ENCODE measurements at places on chromosomes 7 and 10. TPM values are rescaled to one million over a fixed set of nuclear protein-coding genes. Genes with fewer than 3 reads are reported as not detected.

Gene C10orf105
- not detected for total RNA-seq

Gene WIPF3
- not detected for total RNA-seq

Gene GDF2
- not detected for total RNA-seq

Gene LEP
- not detected for total RNA-seq

Gene POLR1F
- 47.3 TPM for total RNA-seq

Gene RGS10
- not detected for total RNA-seq

Gene EPHB6
- 0.10 TPM for total RNA-seq

Gene PPP1R3A
- total RNA-seq = 0.02 TPM

Gene AKR1D1
- total RNA-seq = not detected

Gene HIF1AN
- total RNA-seq = 18.1 TPM

Gene COL1A2
- 0.12 TPM for total RNA-seq

Gene TBXAS1
- total RNA-seq = 3.2 TPM

Gene RAB19
- not detected for total RNA-seq

Gene CACNB2
- not detected for total RNA-seq

Gene STEAP1
- total RNA-seq = 0.55 TPM

Gene TSPAN33
- 49.1 TPM for total RNA-seq

Gene CFAP69
- 1.8 TPM for total RNA-seq

Gene STX1A
- total RNA-seq = 6.9 TPM

Gene OPALIN
- not detected for total RNA-seq

Gene DLX5
- total RNA-seq = not detected

Gene TCERG1L
- total RNA-seq = not detected

Gene SOSTDC1
- 6.2 TPM for total RNA-seq

Gene SRGN
- total RNA-seq = 0.59 TPM

Gene FBXL15
- 5.8 TPM for total RNA-seq

Gene MYPN
- 0.13 TPM for total RNA-seq

Gene ADCY1
- not detected for total RNA-seq

Gene SLC26A3
- total RNA-seq = not detected

Gene GIMAP7
- total RNA-seq = not detected

Gene GPR158
- total RNA-seq = 6.8 TPM

Gene FRMPD2
- not detected for total RNA-seq

Gene CH25H
- not detected for total RNA-seq

Gene CYP2C19
- not detected for total RNA-seq

Gene DKK1
- total RNA-seq = 0.56 TPM

Gene FAM180A
- not detected for total RNA-seq

Gene MINDY4
- total RNA-seq = not detected

Gene GOLGA7B
- total RNA-seq = 0.93 TPM

Gene KLF14
- total RNA-seq = 1.6 TPM

Gene DNAH11
- 1.1 TPM for total RNA-seq

Gene AUTS2
- total RNA-seq = 30.1 TPM

Gene TRIM4
- 18.5 TPM for total RNA-seq

Gene NKX1-2
- total RNA-seq = 0.56 TPM

Gene ATOH7
- total RNA-seq = not detected

Gene IL6
- total RNA-seq = 0.41 TPM

Gene SPDYE16
- not detected for total RNA-seq

Gene PRPS1L1
- total RNA-seq = not detected

Gene BMS1
- 18.9 TPM for total RNA-seq

Gene AMZ1
- 0.02 TPM for total RNA-seq

Gene MARVELD1
- total RNA-seq = 30.4 TPM

Gene ZNF425
- total RNA-seq = 0.89 TPM

Gene ANKRD7
- 0.93 TPM for total RNA-seq

Gene TMEM270
- not detected for total RNA-seq

Gene SLC26A5
- total RNA-seq = not detected

Gene FRG2B
- total RNA-seq = 1.1 TPM

Gene ANKRD30A
- not detected for total RNA-seq

Gene LGI1
- total RNA-seq = not detected

Gene FAM25G
- total RNA-seq = 0.63 TPM
